Dermis lymphatic vessel endothelial cell (primary cell): ENCODE measurements at places on chromosomes 2 and 18. TPM values are rescaled to one million over a fixed set of nuclear protein-coding genes. Genes with fewer than 3 reads are reported as not detected.

Gene ALLC
- total RNA-seq: not detected in 2 replicates

Gene UGT1A4
- total RNA-seq: not detected in 2 replicates

Gene CFC1
- not detected in 2 replicates for total RNA-seq

Gene MEX3C
- 31.1 and 34.2 TPM in 2 replicates for total RNA-seq

Gene MAL
- total RNA-seq: not detected in 2 replicates

Gene FSHR
- not detected in 2 replicates for total RNA-seq

Gene PTPN2
- total RNA-seq: 16.7 and 20.8 TPM in 2 replicates

Gene MC5R
- total RNA-seq: not detected in 2 replicates

Gene CROCC2
- total RNA-seq: not detected in 2 replicates

Gene MPHOSPH10
- 11.5 and 17.4 TPM in 2 replicates for total RNA-seq

Gene ACADL
- not detected in 2 replicates for total RNA-seq

Gene PSTPIP2
- total RNA-seq: 0.22 and 0.95 TPM in 2 replicates

Gene FBXO48
- 0.33 and 0.34 TPM in 2 replicates for total RNA-seq

Gene MOCOS
- total RNA-seq: 0.17 and 0.54 TPM in 2 replicates

Gene UGT1A5
- not detected in 2 replicates for total RNA-seq

Gene PSMA8
- total RNA-seq: not detected in 2 replicates

Gene ST6GAL2
- under 0.01 and 0.09 TPM in 2 replicates for total RNA-seq

Gene SFTPB
- total RNA-seq: not detected in 2 replicates

Gene WNT10A
- total RNA-seq: not detected in 2 replicates

Gene TMEM37
- total RNA-seq: not detected in 2 replicates

Gene AFF3
- 0.11 TPM in 1 of 2 replicates, not detected in the other for total RNA-seq

Gene FHOD3
- 0.33 TPM in 1 of 2 replicates, not detected in the other for total RNA-seq

Gene TBR1
- total RNA-seq: under 0.01 and 0.09 TPM in 2 replicates

Gene MALL
- total RNA-seq: 11.7 and 37.3 TPM in 2 replicates

Gene CNRIP1
- 38.8 and 40.2 TPM in 2 replicates for total RNA-seq
